Activated CD4-positive, alpha-beta memory T cell treated with anti-CD3 and anti-CD28 coated beads, Interleukin-2, amount 10 ng/mL, durations not matched to agents 7 days and 5 days (primary cell): ENCODE measurements at places on chromosomes 12 and 14.

GRCh38 chr12:103431387-103431786, 64.4 kb downstream of the C12orf42 start:
- H3K36me3 ChIP-seq, result peaks cover 3% of the 10 kb centered on the region
- no peaks in the 10 kb centered on the region for H3K27me3 ChIP-seq
- no peak overlapping the region for H3K27ac ChIP-seq
- no peak for DNase-seq

DNA sequence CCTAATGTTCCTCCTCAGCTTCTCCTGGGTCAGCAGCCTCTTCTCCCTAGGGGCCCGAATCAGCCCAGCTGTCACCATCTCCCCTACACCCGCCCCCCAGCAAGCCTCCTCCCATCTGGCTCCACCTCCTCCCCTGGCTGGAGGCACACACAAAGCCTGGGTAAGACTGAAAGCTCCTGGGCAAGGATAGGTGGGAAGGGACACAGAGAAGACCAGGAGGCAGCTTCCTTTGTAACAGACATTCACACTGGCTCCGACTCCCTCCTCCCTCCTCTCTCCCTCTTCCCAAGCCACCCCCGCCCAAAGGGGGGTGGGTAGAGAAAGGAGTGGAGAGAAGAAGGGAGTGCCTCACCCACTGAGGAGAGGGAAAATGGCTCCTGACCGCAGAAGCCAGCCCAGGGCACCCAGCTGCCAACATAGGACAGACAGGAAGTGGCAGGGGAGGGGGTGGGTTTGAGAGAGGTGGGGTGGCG, 4.0 kb downstream of the CHD4 start:
- peaks cover 73% of the 10 kb centered on the region for H3K36me3 ChIP-seq
- peak; percentile 63 for DNase-seq
- H3K27ac ChIP-seq, result peak overlapping the region; percentile 77
- no peak overlapping the region for H3K4me3 ChIP-seq
- peaks cover 43% of the 10 kb centered on the region for H3K4me1 ChIP-seq

- H3K36me3 ChIP-seq, result peaks cover 63% of the 10 kb centered on the region
- no peak overlapping the region for H3K27ac ChIP-seq
- H3K4me1 ChIP-seq, result no peaks in the 10 kb centered on the region
- H3K27me3 ChIP-seq, result no peaks in the 10 kb centered on the region
- no peak overlapping the region for H3K4me3 ChIP-seq
- no peak for DNase-seq
These were observed 36.3 kb downstream of the PRKAB1 start for GRCh38 chr12:119704065-119704747.

DNA sequence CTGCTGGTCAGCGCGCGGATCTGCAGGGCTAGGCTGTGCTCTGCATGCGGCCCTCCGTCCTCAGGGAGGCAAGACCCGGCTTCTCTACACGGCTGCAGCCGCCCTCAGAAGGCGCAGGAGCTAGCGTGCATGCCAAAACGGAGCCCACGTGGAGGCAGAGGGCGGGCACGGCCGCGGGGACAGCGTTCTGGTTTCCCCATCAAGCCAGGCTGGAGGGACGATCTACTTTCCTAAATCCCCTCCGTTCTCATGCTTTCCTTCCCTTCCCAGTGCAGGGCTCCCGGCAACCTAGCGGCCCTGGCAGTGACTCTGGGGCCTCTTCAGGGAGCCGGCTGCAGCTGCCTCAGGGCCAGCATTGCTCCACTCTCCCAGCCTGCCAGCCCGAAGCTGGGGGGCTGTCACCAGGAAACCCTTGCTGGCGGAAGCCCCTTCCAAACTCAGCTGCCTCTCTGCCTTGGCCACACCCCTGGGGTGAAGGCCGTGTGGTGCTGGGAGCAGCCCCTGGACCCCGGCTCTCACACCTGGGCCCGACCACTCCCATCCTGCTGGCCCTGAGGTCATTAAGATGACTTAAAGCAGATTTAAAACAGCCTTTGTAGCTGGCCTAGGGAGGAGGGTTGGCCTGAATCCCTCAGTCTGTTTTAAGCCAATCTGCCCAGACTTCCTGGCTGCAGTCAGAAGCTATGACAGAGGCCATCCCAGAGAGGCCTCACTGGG, 9.2 kb upstream of the GOLGA3 start:
- H3K36me3 ChIP-seq, result peaks cover 56% of the 10 kb centered on the region
- no peak for DNase-seq
- peaks cover 37% of the 10 kb centered on the region for H3K4me1 ChIP-seq
- no peak overlapping the region for H3K4me3 ChIP-seq

DNA sequence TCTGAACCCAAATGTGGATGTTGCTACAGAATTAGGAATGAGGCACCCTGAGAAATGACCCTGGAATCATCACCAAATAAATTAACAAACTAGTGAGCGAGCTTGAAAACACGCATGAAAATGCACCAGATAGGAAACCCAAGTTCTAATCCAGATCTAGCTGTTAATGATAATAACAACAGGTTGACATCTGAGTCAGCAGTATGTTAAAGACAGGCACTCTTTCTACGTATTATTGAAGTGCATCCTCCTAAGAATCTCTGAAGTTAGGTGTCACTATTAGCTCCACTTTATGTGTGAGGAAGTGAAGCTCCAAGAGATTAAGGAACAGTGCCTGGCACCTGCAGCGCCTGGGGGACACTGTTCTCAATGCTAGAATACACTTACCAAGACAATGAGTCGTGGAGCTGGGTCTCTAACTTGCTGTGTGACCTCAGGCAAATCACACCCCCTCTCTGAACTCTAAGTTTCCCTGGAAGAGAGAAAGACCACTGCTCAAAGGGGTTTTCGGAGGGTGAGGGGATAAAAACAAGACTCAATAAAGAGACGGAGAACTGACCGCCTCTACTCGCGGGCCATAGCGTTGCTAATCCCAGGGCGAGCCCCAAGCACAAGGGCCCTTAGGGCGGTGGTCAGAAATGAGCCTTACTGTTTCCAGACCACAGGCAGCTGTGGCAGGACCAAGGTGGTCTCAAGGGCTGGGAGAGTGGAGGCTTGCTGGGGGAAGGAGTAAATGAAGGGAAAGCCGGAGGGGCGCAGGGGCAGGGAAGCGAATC, 2.1 kb downstream of the SLC6A12 start:
- no peak for DNase-seq
- H3K4me3 ChIP-seq, result no peak overlapping the region
- H3K27me3 ChIP-seq, result peaks cover 21% of the 10 kb centered on the region
- H3K27ac ChIP-seq, result no peak overlapping the region

DNA sequence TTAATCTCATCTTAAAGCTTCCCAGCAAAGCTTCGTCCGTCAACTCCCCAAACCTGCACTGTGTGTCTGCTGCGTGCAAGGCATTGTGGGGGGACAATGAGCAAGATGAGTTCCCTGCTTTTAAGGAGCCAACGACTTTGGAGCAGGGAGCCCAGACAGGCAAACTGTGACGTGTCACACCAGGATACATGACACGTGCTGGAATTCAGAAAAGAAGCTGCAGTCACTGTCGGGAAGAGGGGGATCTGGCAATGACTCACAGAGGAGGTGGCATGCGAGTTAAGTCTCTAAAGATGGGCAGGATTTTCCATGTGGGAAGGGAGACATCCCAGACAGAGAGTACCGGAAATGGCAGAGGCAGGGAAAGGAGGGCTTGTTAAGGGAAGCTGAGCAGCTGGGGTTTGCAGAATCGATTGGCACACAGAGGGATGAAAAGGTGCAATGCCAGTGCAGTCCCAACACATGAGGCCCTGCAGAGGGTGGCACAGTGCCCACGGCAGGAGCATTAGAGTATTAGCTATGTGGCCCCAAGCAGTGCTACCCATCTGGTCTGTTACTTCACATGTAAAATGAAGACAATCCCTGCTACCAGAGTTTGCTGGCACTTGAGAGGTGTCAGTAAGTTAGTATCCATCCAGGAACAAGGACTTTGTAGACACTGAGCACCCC, 52.9 kb downstream of the SETD3 start:
- no peaks in the 10 kb centered on the region for H3K27me3 ChIP-seq
- no peak overlapping the region for H3K4me3 ChIP-seq
- DNase-seq, result no peak
- no peak overlapping the region for H3K27ac ChIP-seq
- peaks cover 61% of the 10 kb centered on the region for H3K36me3 ChIP-seq

- H3K27ac ChIP-seq, result no peak overlapping the region
- H3K4me1 ChIP-seq, result no peaks in the 10 kb centered on the region
- H3K27me3 ChIP-seq, result peaks cover under 1% of the 10 kb centered on the region
- no peaks in the 10 kb centered on the region for H3K36me3 ChIP-seq
- DNase-seq, result no peak
These were observed 27.2 kb upstream of the FBRSL1 start for GRCh38 chr12:132462788-132463187.

GRCh38 chr14:50232276-50232642, 881 bp upstream of the SOS2 start:
- peak overlapping the region; percentile 68 for H3K27ac ChIP-seq

DNA sequence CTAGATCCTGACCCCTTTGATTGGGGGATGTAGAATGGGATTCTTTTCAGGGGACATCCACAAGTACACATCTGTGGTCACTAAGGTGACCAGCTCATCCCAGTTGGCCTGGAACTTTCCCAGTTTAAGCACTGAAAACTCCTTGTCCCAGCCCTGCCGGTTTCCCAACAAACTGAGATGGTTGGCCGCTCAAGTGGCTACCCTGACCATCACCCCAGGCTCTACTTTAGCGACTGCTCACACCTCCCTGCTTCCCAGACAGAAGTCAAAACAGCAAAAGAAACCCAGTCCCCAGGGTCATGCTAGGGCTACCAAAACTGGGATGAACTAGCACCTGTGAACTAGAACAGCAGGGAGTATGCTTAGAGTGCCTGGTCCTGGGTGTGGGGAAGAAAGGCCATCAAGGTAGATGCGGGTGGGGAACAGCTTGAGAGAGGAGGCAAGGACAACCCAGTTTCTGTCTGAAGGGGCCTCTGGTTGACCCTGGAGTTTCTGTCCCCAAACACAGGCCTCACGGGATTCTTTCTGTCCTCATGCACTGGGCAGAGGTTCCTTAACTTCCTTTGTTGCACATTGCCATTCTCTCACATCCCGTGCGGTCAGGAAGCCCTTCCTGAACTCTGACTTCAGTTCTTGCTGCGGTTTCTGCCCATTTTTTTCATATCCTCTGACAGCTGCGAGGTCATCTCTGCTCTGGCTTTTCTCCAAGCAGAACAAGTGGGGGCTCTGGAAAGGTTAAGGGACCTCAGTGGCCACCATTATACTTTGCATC, 1.6 kb downstream of the LTB4R start:
- peaks cover 60% of the 10 kb centered on the region for H3K36me3 ChIP-seq
- H3K4me3 ChIP-seq, result peak overlapping the region; percentile 87
- peak; percentile 74 for DNase-seq
- H3K4me1 ChIP-seq, result peaks cover 81% of the 10 kb centered on the region
- H3K27me3 ChIP-seq, result no peaks in the 10 kb centered on the region
- peak overlapping the region; percentile 96 for H3K27ac ChIP-seq

- no peak overlapping the region for H3K4me3 ChIP-seq
- H3K36me3 ChIP-seq, result peaks cover 49% of the 10 kb centered on the region
- H3K4me1 ChIP-seq, result no peaks in the 10 kb centered on the region
These were observed 60.0 kb downstream of the CHGA start for GRCh38 chr14:92982956-92983355.

DNA sequence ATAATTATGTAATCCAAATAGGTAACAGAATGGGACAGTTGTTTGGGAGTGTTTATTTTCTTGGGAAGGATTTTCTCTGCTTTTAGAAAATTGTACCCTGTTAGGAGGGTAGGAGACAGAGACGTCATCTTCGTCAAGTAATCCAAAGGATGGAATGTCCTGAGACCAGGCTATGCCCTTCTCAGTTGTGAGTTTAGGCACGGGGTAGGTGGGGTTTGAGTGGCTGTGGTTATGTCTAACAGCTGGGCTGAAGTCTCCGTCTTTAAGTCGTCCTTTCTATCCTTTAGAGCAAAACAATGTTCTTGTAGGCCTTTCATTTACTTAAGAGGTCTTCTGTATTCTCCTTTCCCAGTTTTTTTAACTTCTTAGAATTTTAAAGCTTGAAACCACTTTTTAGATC, 5.7 kb downstream of the SOCS2 start:
- peaks cover 82% of the 10 kb centered on the region for H3K36me3 ChIP-seq
- DNase-seq, result no peak
- H3K27me3 ChIP-seq, result no peaks in the 10 kb centered on the region
- H3K4me3 ChIP-seq, result no peak overlapping the region

DNA sequence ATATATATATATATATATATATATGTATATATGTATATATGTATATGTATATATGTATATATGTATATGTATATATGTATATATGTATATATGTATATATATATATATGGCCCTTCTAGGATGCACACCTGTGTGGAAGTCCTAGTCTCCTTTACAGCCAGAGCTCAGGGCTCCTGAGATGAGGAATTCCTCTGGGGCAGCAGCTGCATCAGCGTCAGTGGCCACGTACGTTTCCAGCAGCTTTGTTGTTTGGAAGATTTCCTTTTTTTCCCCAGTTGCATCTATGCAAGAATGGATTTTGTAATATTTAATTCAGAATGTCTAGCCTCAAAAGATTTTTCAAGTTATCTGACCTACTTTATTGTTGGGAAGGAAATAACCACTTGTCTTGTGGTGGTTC, 68.6 kb downstream of the TNFAIP2 start:
- H3K36me3 ChIP-seq, result no peaks in the 10 kb centered on the region
- no peak for DNase-seq
- peaks cover 6% of the 10 kb centered on the region for H3K4me1 ChIP-seq
- H3K27me3 ChIP-seq, result peaks cover 34% of the 10 kb centered on the region
- no peak overlapping the region for H3K27ac ChIP-seq

DNA sequence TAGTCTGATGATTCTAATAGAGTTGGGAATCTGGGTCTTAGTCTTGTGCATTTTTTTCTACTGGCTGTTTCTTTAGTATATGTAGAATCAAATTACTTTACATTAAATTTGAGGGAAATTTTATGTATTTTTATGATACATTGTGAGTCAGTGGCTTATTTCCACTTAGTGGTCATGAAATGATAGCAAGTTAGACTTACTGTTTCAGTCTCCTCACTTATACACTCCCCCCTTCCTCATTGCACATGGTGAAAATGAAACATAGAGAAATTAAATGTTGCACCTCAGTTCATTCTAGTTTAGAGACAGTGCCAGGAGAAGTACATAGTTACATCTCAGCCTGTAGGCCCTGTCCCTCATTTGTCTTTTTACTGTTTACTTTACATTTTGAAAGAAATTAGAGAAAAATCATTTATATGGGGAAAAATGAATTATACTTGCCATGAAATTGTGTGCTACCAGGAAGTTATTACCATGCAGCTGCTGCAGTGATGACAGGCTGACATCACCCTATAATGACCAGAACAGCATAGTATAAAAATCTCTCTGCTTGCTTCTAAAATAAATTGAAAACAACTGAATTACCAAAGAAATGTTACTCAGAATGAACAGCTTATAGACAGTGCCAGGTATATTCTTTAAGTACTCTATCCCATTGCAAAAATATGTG, 113.2 kb downstream of the TRMT5 start:
- DNase-seq, result no peak
- H3K27ac ChIP-seq, result no peak overlapping the region
- no peak overlapping the region for H3K4me3 ChIP-seq
- H3K27me3 ChIP-seq, result no peaks in the 10 kb centered on the region

GRCh38 chr12:96770219-96771102, 136.6 kb upstream of the NEDD1 start:
- H3K4me3 ChIP-seq, result no peak overlapping the region
- H3K27me3 ChIP-seq, result no peaks in the 10 kb centered on the region
- no peaks in the 10 kb centered on the region for H3K4me1 ChIP-seq
- H3K36me3 ChIP-seq, result no peaks in the 10 kb centered on the region
- no peak overlapping the region for H3K27ac ChIP-seq

GRCh38 chr12:8681129-8681884, 16.5 kb upstream of the RIMKLB start:
- H3K36me3 ChIP-seq, result no peaks in the 10 kb centered on the region
- no peak for DNase-seq
- H3K27me3 ChIP-seq, result peaks cover 18% of the 10 kb centered on the region
- no peaks in the 10 kb centered on the region for H3K4me1 ChIP-seq
- no peak overlapping the region for H3K4me3 ChIP-seq
- no peak overlapping the region for H3K27ac ChIP-seq

GRCh38 chr12:115449526-115449925, 765.6 kb upstream of the TBX3 start:
- no peaks in the 10 kb centered on the region for H3K36me3 ChIP-seq
- no peaks in the 10 kb centered on the region for H3K4me1 ChIP-seq
- DNase-seq, result no peak
- no peak overlapping the region for H3K4me3 ChIP-seq
- peaks cover 17% of the 10 kb centered on the region for H3K27me3 ChIP-seq
